ENCODE measurements at places on chromosomes 16 and 17. TPM values are rescaled to one million over a fixed set of nuclear protein-coding genes. Genes with fewer than 3 reads are reported as not detected.

The SYCE1L gene
- total RNA-seq, result 3.0 TPM

DNA sequence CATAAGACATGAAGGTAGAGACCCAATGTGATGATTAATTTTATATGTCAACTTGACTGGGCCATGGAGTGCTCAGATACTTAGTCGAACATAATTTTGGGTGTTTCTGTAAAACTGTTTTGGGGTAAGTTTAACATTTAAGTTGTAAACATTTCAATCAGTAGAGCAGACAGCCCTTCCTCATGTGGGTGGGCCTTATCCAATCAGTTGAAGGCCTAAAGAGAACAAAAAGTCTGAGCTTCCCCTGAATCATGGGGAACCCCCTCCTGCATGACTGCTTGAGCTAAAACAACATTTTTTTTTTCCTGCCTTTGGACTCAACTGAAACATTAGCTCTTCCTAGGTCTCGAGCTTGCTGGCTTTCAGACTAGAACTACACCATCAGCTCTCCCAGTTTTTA lies 327.3 kb upstream of the SOX9 start:
- DNase-seq, result no peak

GRCh38 chr17:6061290-6061689 lies 8.9 kb upstream of the WSCD1 start:
- no peak for DNase-seq

The RNF135 gene
- 8.3 TPM for total RNA-seq

GRCh38 chr17:57567251-57567650 lies 177.8 kb downstream of the CCDC182 start:
- DNase-seq, result no peak

The GPRC5C gene
- 48.6 TPM for total RNA-seq

- DNase-seq, result no peak
Observed at GRCh38 chr16:22397931-22398330, 23.5 kb upstream of the CDR2 start.

DNA sequence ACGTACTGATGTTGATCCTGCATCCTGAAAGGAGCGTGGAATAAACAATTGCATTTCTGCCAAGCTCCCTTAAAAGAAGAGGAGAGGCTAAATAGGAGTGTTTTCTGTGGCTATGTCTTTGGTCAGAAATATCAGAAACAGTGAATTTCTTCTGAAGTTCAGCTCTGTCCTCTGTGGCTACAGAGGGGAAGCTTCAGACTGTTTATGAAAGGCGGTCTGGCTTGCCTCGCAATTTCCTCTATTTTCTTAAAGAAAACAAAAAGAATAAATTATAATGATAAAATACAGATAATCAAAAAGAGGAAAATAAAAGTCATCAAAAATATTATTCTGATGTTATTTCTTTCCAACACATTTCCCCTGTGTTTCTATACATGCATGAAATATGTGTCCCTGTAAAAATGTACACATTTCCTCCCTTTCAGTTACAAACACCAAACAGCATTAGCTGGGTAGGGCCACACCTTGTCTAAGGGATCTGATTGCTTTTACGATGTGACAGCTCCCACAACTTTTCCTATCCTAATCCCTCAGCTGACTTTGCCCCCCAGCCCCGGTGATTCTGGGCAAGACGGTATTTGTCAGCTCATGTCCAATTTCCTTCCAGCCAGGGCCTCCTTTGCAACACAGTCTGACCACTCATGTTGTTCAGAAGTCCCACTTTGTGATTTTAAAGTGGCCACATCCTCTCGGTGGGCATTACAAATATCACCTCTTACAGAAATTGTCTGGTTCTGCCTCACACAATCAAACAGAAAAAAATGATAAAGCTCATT lies 439.0 kb downstream of the HS3ST3B1 start:
- DNase-seq, result no peak

The KIF2B gene
- total RNA-seq, result not detected

GRCh38 chr16:86251682-86252081 lies 258.6 kb upstream of the FOXF1 start:
- no peak for DNase-seq

DNA sequence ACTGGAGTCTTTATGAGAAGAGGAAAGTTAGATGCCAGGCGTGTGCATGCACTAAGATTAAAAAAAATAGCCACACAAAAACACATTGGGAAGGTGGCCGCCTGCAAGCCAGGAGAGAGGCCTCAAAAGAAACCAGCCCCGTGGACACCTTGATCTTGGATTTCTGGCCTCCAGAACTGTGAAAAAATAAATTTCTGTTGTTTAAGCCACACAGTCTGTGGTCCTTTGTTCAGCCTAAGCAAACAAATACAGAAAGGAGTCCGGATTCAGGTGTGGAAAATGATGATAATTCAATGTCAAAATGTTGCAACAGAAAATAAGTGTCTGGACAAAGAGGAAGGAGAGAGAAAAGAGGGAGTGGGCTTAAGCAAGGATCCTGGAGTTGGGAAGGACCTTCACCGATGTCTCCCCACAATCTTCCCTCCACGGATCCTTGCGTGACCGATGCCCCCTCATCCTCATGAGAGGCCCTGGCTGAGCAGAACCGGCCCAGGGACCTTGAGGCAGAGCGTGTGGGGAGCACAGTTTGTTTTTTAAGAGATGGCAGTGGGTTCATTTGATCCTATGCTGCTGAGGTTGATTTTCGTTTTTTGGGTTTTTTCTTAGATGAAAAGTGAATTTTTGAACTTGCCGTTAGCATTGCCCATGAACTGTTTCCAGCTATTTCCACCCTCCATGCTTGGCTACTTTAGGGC lies 133.2 kb downstream of the IRX3 start:
- no peak for DNase-seq

- no peak for DNase-seq
Observed at GRCh38 chr17:80637048-80637781, 92.6 kb downstream of the RPTOR start.

DNA sequence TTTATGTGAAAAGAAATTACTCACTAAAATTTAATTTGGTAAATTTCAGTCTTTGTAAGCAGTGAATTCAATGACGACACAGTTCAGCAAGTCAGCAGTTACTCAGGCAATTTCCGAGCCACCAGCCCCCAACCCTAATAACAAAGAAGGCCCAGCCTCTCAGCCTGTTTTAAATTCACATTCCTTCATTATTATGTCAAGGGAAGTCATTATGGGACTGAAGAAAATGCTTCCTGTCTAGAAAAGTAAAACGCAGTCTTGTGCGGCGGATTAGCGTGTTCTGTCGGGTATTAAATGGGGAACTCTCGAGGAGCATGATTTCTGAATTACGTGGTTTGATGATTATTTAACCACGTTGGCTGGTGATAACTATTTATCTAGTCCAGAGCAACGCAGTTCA lies 177.6 kb downstream of the AIPL1 start:
- DNase-seq, result no peak

The PIK3R5 gene
- total RNA-seq, result 0.69 TPM
